ENCODE measurements at places on chromosomes 5 and 9.

DNA sequence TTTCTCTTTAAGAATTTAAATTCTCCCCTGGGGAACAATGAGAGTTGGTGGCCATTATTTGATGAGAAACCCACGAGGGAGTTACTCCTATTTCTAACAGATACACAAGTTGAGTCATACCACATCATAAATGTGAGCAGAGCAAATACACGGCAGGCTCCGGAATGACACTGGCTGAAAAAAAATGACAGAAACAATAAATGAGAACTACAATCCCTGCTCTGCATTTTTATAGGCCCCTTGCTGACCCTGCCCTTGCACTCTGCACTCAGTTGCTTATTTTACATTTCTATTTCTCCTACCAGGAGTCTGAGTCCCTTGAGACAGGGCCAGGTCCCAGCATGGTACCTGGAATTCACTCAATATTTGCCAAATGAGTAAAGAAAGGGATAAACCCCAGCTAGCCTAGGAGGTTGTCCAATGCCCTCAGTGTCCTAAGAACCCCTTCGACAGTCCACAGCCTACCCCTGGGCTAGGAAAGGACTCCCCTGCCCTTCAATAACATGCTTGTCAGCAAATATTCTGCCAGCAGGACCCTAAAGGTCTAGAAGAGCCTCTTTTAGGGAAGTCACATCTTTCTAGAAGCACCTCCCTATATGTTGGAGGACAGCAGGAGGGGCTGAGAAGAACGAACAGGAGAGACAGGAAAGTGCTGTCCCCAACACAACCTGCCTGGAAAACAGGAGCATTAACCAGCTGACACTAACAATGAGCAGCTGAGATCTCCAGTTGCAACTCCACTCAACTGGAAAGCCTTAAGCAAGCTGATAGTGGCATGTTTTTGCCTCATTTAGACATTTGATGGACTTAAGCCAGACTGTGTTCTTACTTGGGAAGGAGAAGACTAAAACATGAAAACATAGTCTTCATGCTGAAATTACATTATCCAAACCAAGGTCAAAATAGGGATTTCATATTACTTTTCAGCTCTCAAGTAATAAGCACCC lies 191.2 kb downstream of the ACTL7B start:
- no peak for DNase-seq

DNA sequence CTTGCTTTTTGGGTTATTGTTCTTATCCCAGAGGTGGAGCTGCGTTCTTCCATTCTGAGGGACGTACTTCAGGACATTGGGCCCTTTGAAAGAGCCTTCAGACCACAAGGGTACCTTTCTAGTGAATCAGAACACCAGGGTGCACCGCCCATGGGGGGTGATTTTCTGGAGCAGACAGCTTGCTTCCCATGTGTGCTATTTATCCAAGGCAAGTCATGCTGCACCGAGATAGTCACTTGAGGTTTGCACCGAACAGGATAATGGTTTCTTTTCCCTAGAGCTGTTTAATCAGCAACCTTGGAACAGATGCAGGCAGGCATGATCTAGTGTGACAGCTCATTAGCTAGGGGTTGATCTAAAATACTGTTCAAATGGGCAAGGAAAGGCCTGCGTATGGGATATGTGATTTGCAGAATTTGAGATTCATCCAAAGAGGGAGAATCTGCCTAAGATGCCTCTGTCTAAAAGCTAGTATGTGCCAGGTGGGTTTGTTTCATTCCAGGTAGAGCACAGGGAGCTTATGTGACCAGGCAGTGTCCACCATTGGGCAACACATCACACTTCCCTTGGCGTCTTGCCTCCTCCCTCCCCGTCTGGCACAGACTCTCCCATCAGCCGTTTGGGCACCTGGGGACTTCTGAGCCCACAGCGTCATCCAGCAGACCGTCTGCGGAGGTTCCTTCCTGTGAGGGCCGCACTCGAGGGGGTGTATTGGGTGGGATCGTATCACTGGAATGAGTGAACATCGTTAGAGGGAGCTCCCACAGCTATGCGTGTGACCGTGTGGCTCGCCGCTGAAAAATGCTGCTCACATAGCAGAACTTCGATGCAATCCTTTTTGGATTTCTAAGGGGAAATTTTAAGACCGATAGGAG lies 23.0 kb downstream of the ABL1 start:
- DNase-seq: no peak

- peak; percentile 37 for DNase-seq
Measured at GRCh38 chr9:100515578-100516494, 42.9 kb downstream of the TMEFF1 start.

- DNase-seq: no peak
Measured at GRCh38 chr9:134290603-134291451, 35.4 kb upstream of the RXRA start.

- DNase-seq: no peak
Measured at GRCh38 chr5:90912476-90912875, 353.9 kb downstream of the ADGRV1 start.

DNA sequence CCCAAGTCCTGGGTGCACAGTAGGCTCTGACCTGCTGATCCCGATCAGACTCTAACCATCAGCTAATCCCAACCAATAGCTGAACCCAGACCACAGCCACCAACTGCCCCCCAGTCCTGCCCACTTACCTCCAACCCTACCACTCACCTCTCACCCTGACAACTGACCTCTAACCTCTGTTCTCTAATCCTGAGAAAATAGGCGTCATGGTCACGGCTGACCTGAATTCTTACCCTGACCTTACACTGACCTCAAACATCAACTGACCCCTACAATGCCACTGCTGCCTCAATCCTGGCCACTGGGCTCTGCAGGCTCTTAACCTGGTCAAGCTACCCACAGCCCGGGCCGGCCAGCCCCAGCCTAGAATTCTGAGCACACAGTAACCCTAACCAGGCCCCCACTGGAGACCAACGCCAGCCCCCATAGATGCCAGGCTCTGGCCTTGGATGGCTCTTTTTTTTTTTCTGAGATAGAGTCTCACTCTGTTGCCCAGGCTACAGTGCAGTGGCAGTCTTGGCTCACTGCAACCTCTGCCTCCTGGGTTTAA lies 63.8 kb upstream of the ASS1 start:
- no peak for DNase-seq

- DNase-seq: peak; percentile 79
Measured at GRCh38 chr9:119289740-119290433, 79.3 kb downstream of the BRINP1 start.

DNA sequence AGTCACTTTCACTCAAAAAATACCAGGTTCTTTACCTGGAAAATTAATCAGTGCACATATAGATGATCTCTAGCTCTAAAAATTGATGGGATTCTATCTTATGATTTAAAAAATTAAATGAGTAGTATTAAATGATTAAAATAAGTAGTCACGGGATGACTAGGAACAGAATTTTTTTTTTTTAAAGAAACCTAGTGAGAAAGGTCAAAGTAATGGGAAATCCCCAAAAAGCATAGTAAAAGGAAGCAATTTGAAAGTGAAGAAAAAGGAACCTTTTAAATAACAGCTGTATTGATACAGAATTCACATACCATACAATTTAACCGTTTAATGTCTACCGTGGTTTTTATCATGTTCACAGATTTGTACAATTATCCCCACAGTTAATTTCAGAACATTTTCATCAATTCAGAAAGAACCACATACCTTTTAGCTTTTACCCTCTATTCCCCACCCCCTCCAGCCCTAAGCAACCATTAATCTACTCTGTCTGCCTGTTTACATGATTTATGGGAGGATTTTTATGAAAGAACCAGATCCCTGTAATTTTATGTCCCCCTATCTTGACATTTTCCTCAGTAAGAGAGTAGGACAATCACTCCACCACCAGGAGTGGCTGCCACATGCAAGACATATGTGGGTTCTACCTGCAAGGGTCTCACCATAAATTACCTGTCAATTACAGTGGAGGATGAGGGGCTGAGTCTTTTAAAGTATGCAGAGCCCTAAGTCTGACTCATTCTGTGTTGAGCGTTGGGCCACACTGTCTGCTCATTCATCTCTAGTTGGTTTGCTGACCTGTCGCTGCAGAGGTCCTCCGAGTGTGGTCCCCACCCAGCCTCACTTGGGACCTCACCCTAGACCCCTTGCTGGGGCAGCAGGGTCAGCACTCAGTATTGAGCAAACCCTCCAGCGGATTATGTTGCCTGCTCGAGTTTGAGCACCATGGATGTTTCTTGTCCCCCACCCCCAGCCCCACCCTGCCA lies 16.0 kb downstream of the ANKRD33B start:
- DNase-seq: no peak

- peak; percentile 70 for DNase-seq
Measured at GRCh38 chr5:89418407-89419085, 535.6 kb upstream of the MEF2C start.

DNA sequence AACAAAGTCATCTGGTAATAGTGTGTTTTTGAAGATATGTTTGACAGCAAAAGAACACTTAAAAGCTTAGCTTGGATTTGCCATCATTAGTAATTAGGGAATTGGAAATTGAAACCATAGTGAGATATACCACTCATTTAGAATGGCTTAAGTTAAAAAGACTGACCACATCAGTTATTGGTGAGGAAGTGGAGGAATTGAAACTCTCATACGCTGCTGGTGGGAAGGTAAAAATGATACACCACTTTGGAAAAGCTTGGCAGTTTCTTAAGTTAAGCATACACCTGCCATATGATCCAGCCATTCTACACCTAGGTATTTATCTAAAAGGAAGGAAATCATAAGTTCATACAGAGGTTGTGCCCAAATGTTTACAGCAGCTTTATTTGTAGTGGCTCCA lies 213.2 kb downstream of the TRIO start:
- DNase-seq: no peak

DNA sequence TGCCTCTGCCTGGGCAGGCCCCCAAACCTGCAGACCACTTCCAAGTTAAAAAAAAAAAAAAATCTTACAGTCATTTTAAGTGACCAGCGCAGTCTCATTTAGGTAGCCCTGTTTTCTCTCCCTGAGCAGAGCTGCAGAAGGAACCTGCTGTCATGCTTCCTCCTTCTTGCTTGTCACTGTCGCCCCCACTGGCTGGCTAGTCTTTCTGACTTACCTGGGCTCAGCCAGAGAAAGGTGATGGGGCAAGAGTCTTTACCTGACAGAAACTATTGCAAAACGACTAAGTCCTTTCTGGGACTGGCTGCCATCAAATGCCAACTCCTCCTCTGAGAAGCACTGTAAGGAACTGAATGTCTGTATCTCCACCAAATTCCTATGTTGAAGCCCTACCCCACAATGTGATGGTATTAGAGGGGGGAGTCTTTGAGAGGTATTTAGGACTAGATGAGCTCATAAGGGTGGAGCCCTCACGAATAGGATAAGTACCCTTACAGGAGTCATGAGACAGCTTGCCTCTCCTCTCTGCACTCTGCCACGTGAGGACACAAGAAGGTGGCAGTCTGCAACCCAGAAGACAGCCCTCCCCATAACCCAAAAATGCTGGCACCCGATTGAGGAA lies 58.4 kb upstream of the SHC3 start:
- no peak for DNase-seq

DNA sequence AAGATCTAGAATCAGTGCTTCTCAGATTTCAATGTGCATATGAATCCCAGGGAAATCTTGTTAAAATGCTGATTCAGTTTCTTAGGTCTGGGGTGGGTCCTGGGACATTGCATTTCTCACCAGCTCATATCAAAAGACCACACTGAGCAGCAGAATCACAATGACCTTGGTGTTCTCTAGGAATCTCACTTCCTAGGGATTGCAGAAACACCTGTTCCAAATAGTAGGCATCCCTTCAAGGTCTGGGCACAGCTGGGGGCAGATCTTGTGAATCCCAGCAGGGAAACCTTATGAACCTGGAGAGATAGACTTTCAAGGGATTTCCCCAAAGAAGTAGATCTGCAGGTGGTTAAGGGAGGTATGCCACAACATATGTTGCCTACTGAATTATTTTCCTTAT lies 8.9 kb upstream of the GARNL3 start:
- DNase-seq: no peak

GRCh38 chr9:38361473-38361850 lies 31.0 kb upstream of the ALDH1B1 start:
- DNase-seq: no peak

- no peak for DNase-seq
Measured at GRCh38 chr9:106532306-106533015, 330.5 kb upstream of the ZNF462 start.

- no peak for DNase-seq
Measured at GRCh38 chr5:43268188-43268820, 44.9 kb downstream of the HMGCS1 start.

GRCh38 chr5:78215972-78216371 lies 78.5 kb downstream of the AP3B1 start:
- no peak for DNase-seq

DNA sequence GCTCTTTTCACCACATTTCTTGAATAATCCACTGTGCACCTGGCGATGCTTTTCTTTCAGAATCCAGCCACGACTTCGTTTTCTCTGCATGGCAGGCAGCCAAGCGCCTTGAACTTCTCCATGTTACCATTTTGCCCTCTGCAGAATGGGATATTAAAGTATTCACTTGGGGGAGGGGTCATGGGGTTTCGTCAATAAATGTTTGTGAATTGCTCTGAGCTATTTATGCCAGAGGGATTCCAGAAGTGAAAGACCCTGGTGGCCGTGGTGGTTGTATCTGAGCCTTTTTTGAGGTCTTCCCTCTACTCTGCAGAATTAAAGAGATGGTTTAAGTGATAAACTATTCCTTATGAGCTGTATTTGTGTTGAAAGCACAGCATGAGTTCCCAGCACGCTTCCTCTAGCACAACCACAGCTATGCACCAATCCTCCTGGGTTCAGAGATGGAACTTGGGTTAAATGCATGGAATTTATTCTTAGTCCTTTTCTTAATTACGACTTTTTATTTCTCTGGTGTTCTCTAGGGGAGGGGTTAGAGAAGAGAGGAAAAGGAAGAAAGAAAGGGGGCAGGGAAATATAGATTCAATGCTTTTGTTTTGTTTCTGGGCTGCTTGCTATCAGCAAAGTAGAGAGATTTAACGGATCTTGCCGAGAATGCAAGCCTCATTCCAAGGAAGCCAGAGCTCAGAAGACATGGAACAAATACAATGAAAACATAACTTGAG lies 478.2 kb upstream of the TNC start:
- no peak for DNase-seq

DNA sequence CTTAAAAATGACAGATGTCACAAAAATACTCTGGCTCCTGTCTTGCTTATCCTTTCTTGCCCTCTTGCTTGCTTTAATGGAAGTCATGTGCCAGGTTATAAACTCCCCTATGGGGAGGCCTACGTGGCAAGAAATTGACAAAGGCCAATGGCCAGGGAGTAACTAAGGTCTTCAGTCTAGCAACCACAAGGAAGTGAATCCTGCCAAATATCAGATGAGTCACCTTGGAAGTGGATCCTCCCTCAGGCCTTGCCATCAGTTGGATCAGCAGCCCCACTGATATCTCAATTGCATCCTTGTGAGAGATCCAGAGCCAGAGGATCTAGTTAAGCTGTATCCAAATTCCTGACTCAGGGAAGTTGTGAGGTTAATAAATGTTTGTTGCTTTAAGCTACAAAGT lies 82.8 kb downstream of the CAAP1 start:
- DNase-seq: no peak

DNA sequence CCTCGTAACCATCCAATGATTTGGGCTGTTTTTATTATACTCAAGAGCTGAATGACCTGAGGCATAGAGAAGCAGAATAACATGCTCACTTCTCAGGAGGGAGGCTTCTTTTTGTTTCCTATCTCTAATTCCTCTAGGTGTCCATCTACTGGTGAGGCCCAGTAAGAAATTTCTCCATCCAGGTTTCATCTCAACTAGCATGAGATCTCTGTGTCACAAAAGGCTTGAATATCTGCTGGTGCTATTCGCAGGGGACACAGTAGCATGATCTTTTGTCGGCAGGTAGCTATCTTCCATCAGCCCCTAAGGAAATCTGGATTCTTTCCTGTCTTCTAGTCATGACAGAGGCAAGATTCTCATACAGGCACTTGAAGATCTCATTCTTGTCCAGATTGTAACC lies 8.9 kb downstream of the IFNE start:
- DNase-seq: peak; percentile 4

GRCh38 chr9:130446101-130446861 lies 1.5 kb downstream of the ASS1 start:
- DNase-seq: no peak
